Stimulated activated CD8-positive, alpha-beta memory T cell treated with anti-CD3 and anti-CD28 coated beads, Interleukin-12 subunit alpha, Interleukin-12 subunit beta, amount 100 ng/mL, for 4 hours (primary cell): ENCODE measurements at places on chromosomes 7 and 10.

- DNase-seq = no peak
Measured at GRCh38 chr10:112362833-112363232, 11.1 kb upstream of the ACSL5 start.

DNA sequence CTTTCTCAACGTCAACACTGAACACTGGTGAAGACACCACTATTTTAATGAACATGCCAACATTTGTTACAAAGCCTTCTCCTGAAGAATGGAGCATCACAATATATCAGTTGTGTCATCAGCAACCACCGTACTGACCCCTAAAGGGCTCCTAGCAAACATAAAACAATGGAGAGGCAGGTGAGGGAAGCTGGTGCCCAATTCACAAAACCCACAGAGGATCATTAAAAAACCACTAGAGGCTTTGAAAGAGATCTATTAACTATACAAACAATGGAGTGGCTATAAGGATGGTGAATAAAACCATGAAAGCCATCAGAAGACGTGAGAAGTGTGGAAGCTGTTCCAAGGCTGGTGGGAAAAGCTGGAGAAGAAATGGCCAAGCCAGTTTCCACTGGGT, 150.8 kb downstream of the FAM107B start:
- DNase-seq = no peak

DNA sequence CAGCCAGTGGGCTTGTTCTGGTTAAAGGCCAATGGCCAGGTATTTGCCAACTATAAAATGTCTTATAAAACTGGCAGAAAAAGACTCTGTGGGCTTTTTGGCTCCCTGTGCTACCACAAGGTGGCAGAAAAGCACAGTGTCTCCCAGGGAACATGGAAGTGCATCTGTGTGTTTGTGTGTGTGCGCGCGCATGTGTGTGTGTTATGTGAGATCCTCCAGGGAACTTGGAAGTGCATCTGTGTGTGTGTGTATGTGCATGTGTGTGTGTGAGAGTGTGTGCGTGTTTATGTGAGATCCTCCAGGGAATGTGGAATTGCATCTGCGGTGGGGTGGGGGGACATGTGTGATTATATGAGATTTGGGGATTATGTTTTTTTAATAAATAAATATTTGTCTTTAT, 30.2 kb upstream of the ABI1 start:
- DNase-seq = no peak

GRCh38 chr10:96612055-96612830, 25.4 kb upstream of the TM9SF3 start:
- no peak for DNase-seq

DNA sequence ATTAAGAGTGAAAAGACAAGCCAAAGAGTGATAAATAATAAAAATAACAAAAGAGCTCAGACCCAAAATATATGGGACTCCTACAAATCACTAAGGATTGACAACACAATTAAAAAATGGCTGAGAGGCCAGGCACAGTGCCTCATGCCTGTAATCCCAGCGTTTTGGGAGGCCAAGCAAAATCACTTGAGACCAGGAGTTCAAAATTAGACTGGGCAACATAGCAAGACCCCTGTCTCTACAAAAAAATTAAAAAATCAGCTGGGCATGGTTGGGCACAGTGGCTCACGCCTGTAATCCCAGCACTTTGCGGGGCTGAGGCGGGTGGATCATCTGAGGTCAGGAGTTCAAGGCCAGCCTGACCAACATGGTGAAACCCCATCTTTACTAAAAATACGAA, 137.3 kb downstream of the IDE start:
- DNase-seq = no peak

DNA sequence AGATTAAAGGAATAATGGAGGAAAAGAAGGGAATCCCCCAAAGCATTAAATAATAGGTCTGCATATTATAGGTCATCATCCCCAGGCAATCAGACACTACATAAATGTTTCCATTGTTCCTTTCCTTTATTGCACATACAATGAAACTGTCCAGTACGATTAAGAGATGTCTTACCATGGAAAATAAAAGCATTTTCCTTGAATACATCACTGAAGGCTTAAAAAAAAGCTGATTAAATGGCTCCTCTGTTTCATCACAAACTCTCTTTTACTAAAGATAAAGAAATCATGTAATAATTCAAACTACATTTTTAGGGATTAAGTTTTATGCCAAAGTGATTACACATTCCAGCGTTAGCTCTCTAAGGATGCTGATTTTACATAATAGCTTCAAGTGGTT, 316.0 kb downstream of the AGMO start:
- no peak for DNase-seq

- DNase-seq = no peak
Measured at GRCh38 chr10:33215154-33215553, 119.3 kb downstream of the NRP1 start.

GRCh38 chr7:156832195-156832877, 60.6 kb downstream of the LMBR1 start:
- DNase-seq = no peak

- no peak for DNase-seq
Measured at GRCh38 chr10:46057038-46057437, 11.0 kb upstream of the MSMB start.

DNA sequence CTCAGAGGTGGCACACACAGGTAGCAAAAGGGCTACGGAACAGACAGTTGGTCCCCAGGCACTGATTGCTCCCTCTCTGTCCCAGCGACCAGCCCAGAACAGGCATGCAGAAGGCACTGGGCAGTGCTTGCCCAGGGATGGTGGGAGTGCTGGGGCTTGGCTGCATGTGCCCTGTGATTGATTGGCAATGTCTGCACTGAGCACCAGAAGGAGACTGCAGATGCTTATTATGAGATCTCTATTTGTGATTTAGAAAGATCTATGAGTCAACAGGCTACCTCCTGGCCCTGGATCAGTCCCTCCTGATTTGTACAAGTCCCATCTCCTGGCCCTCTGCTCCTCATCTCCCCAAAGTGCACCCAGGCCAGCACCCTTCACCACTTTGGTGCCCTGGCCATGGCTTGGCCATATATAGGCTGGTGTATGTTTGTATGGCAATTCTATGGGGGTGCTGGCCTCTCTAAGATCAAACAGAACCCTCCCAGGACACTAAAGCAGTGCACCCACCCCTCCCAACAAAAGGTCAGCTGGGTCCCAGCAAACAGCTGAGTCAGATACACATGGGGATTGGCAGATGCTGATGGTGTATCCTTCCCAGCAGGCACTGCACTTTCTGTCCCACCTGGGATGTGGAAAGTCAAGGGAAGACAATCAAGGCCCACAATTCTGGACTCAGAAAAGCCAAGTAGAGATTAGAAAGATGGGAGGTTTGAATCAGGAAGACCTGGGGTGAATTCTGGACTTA, 30.9 kb downstream of the CAMK2B start:
- DNase-seq = no peak
